Stimulated activated CD8-positive, alpha-beta memory T cell treated with anti-CD3 and anti-CD28 coated beads, Interleukin-15, amount 100 ng/mL, for 48 hours (primary cell): ENCODE measurements at places on chromosomes 2 and 18.

- DNase-seq = no peak
Observed at GRCh38 chr2:6794448-6794847, 71.3 kb downstream of the CMPK2 start.

GRCh38 chr2:75063906-75064305 is 105.5 kb downstream of the POLE4 start:
- DNase-seq = no peak

DNA sequence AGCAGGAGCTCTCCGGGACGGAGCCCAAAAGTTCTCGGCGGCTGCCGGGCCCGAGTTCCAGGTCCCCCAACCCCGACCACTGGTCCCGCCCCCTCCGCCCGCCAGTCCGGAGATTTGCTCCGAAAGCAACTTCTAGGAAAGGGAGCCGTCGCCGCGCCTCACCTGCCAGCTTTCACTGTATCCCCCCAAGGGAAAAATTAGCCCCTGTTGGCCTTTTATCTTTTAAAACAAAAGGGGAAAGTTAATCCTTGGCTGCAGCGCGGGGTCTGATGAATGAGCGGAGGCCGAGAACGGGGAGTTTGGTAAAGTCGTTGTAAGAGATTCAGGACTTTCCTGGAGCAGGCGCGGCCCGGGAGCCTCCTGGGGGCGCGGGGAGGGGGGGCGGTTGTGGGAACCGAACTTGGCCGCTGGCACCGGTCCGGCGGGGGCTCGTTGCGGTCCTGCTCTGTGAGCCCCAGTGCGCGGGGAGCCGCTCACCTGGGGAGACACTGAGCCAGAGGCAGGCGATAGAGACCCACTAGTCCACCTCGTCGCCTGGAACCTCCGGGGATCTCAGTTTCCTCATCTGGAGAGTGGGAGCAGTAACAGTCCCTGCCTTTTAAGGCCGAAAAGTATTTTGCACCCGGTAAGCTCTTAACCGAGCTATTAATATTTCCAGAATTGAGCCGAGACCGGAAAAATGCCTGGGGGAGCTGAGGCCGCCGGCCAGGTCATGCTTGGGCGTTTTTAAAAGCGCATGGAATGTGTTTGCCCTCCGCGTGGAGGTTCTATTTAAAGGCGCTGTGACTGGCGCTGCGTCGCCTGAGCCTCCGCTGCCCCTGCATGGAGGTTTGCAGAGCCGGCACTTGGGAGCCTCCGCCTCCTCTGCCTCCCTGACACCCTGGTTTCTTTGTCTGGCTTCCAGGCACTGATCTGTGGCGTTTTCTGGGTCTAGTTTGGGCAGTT is 1.1 kb downstream of the EFHD1 start:
- DNase-seq = no peak

DNA sequence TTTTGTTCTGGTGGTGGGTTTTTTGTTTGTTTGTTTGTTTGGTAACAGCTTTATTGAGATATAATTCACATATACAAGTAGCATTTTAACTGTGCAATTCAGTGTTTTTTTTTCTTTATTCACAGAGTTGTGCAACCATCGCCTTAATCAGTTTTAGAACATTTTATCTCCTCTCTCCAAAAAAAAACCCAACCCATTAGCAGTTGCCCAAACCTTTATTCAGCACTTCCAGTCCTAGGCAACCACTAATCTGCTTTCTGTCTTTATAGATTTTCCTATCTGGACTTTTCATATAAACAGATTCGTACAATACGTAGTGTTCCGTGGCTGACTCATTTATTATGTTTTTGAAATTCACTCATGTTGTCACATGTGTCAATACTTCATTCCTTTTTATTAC is 38.7 kb downstream of the CCDC138 start:
- DNase-seq = no peak

- no peak for DNase-seq
Observed at GRCh38 chr2:75390169-75390568, 170.6 kb downstream of the EVA1A start.

- DNase-seq = no peak
Observed at GRCh38 chr2:161414042-161415033, 1.8 kb upstream of the TBR1 start.

GRCh38 chr2:48586433-48586832 is 31.2 kb upstream of the GTF2A1L start:
- DNase-seq = no peak

DNA sequence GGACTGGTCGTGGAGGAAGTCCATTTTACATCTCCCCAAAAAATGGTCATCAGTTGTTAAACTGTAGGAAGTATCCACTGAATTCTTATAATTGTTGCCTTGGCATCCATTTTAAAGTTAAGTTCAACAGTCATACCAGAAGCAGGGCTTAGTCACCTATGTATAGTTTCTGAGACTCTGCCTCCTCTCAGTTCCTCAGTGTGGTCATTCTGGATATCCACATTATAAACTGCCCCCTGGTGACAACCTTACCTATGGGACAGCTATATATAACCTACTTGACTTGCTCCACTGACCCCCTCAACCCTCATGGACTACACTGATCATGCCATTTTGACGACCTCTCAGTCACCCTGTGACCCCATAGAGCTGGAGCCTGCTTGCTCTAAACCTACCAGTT is 617.0 kb downstream of the LRP1B start:
- DNase-seq = no peak

DNA sequence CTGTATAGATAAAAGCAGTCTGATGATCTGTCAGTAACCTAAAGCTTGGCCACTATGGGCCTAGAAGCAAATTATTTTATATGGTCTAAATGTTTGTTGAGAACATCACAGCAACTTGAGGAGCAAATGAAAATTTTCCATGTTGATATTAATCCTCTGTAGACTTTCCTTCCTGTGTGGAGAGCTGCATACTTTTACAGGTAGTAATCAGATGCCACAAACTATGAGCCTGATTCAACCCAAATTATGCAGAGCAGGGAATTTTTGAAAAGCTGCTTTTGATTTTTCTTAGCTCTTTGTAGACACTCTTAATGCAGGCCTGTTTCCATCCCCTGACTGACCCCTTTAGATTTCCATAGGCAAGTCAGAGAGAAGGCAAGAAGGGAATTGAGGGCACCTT is 17.3 kb downstream of the PAX3 start:
- no peak for DNase-seq

DNA sequence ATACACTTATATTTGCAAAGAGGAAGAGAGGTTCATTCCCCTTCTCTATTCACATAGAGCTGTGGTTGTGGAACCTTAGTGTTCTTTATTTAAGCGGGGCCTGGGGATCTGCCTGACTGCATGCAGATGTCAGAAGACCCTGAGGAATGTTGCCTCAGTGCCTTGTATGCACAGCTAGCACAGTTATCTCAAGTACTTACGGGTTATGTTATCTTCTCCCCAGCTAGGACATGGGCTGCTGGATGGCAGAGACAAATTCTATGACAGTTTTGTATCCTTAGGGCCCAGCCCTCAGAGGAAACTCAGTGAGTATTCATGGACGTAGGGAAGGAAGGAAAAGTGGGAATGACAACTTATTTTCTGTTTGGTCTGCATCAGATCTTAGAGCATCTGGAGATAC is 37.7 kb upstream of the RTN4 start:
- DNase-seq = no peak

DNA sequence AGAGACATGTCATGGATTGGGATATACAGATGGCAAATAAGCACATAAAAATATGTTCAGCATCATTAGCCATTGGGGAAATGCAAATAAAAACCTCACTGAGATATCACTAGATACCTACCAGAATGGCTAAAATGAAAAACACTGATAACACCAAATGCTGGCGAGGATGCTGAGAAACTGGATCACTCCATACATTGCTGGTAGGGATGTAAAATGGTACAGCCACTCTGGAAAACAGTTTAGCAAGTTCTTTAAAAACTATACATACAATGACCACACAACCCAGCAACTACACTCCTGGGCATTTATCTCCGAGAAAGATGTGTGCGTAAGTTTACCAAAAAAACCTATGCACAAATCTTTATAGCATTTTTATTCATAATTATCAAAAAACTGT is 13.9 kb downstream of the PIAS2 start:
- DNase-seq = no peak

GRCh38 chr18:54232485-54233227 is 8.2 kb upstream of the MBD2 start:
- DNase-seq = no peak

DNA sequence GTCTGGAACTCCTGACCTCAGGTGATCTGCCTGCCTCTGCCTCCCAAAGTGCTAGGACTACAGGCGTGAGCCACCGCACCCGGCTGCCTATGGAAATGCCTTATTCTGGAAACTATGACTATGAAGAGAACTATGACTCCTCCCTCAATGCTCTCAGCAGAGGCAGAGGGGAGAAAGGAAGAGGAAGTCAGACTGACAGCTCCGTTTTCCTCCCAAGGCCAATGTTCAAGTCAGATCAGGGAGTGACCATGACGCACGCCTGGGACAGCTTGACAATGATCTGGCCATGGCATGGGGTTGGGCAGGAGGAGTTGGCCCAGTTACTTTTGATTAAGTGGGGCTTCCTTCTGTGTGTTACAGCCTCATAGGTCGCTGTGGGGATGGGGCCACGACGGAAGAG is 44.3 kb upstream of the MRPL33 start:
- no peak for DNase-seq
